ENCODE measurements at places on chromosomes 3 and 15.
A peak's percentile ranks its signal among the peaks of the same experiment; 100 is the strongest.

DNA sequence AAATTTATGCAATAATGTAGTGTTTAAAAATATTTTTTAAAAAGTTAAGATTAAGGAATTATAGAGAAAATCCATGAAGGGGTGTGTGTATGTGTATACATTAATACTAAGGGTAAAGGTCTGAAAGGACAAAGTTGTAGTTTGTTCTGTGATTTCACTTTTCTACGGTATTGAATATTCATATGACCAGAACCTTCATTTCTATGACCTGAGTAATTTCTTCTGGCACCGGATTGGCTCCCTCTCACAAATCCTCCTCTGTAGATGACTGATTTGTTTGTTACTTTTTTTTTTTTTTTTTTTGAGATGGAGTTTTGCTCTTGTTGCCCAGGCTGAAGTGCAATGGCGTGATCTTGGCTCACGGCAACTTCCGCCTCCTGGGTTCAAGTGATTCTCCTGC is 20.9 kb downstream of the GMPS start:
- DNase-seq, result no peak

DNA sequence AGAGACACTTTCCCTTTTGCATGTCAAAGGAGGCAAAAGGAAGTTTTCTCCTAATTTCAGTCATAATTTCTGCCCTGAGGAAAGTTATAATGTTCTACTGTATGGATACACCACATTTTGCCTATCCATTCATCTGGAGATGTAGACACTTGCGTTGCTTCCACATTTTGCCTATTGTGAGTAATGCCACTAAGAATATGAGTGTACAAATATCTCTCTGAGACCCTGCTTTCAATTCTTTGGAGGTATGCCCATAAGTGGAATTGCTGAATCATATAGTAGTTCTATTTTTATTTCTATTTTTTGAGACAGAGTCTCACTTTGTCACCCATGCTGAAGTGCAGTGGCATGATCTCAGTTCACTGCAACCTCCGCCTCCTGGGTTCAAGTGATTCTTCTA is 3.6 kb upstream of the CD276 start:
- no peak for DNase-seq

GRCh38 chr3:37029516-37030163 is 36.3 kb downstream of the MLH1 start:
- DNase-seq, result no peak

GRCh38 chr3:86978111-86978551 is 12.8 kb downstream of the VGLL3 start:
- DNase-seq, result no peak

- no peak for DNase-seq
Measured at GRCh38 chr3:184780981-184781515, 30.9 kb upstream of the VPS8 start.

DNA sequence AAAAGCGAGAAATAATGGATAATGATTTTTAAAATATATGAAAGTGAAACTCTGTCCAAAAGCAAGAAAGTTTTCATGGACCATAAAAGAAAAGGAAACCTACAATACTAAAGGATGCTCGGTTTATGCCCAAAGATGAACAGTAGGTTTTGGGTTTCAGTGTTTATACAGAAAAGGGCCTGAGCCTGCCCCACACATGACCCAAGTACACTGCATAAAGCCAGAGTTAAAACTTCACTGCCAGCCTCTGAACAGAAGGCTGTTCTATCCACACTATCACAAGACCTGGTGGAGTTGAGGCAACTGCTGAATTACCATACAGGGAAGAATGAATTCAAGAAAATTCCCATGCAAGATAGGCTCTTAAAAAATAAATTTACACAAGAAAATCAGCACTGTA is 165.2 kb downstream of the MECOM start:
- DNase-seq, result no peak

GRCh38 chr3:155846119-155846518 is 8.1 kb downstream of the SLC33A1 start:
- DNase-seq, result no peak

DNA sequence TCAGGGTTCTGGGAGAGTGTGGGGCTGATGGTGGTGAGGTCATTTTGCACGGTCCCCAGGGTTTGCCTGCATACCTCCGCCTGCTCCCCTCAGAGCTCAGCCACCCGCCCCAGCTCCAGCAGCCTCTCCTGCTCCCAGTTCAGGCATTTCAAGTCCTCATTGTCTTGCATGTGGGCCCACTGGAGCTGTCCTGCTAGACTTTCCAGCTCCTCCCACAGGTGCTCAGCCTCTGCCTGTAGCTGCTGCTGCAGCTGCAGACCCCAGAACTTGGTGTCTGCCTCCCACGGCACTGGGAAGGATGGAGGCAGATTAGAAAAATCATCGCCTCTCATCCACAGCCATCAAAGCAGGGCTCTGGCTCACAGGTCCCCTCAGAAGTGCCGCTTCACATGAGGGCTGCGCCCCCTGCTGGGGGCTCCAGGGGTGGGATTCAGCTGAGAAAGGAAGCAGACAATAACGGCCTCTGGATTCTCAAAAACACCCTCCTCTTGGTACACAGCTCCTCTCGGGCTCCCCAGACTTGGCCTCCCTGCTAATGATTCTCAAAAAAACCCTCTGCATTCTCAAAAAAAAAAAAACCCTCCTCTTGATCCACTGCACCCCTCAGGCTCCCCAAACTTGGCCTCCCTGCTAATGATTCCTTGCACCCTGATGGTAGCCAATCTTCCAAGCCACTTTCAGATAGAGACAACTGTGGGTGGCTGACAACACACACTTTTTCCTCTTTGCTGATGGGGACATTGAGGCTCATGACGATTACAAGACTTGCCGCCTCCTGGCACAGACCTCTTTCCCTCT is 89.3 kb upstream of the C2CD4B start:
- peak; percentile 86 for DNase-seq

DNA sequence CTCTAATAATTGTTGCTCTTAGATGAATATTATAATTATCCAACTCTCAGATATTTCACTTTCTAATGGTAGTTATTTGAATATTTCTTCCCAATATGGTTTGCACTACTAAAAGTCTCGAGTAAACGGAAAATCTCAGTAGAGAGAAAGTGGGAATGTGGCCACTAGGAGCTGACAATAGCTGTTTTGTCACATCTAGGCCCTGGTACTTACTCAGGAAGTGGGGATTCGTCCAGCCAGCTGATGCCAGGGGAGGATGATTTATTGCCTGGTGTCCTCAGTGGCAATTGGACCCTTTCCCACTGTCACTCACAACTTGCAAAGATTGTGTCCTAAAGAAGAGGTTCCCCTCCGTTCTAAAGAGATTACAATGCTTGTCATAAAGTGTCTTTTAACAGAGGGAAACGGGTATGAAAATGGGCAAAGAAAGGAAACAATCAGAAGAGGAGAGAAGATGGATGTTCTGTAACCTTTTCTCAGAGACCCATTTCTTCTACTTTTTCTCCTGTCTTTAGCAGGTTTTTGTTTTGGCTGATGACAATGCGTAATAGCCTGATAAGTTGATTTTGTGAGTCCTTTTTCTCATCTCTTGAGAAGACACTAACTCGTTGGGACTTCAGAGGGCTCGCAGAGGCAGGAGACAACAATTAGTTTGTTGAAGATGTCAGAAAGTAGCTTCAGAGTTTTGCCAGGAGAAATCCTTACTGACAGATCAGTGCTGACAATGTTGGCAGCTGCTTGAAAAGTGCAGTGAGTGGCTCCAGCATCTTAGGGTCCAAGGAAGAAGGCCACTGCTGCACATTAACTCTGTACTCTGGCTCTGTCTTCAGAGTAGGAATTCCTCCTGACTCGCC is 320.6 kb downstream of the MECOM start:
- DNase-seq, result no peak

DNA sequence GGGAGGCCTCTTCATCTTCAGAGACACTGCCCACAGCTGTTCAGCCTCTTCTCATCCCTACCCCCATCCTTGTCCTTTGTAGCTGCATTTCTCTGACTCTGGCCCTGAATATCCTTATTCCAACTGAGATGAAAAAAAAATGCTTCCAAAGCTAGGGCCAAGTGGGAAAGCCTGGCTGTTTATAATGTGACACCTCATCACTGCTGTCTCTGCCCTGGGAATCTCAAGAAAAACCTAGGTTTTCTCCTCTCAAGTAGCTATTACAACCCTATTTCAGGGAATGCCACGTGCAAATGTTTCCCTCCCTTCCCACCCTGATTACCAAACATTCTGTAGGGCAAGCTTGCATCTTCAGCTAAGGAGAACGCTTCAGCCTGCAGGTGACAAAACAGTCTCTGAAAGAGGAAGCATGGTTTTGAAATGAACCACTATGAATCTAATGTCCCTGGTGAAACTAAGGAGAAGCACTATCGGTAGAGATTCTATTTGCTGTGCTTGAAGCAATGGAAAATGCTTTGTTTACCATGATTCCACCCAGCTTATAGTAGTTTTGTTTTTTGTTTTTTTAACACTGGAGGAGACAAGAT is 65.4 kb downstream of the USF3 start:
- DNase-seq, result no peak

DNA sequence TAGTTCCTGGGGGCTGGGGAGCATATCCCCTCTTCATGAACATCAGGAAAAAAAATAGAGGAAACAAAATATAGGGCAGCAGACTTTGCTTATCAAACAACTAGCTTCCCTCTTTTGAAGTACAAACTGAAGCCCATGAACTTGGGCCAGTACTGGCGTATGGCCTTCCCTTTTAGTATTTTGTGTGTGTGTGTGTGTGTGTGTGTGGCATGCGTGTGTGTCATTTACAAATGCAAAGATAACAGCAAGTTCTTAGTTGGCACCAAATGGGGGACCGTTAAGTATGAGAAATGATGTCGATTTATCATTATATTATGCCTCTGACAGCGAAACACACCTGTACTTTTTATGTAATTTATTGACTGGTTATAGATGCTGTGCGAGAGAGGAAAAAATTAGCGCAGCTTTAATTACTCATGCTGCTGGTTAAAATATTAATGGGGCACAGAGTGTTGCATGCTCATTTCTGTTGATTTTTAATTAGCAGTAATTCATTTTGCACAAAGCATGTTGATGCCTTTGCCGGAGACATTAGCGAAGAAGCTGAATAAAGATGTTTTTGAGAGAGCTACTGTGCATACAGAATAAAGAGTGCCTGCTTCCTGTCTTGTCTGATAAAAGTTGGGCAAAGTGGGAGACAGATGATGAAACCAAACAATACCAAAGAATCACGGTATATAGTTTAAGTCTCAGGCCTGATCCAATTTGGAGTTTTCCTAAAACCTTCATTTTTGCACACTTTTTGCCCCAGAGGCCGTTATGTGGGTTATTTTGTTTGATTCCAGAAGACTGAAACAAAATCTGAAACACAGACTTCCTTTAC is 297.1 kb downstream of the SATB1 start:
- no peak for DNase-seq

- no peak for DNase-seq
Measured at GRCh38 chr3:15040844-15041243, 24.3 kb downstream of the MRPS25 start.

DNA sequence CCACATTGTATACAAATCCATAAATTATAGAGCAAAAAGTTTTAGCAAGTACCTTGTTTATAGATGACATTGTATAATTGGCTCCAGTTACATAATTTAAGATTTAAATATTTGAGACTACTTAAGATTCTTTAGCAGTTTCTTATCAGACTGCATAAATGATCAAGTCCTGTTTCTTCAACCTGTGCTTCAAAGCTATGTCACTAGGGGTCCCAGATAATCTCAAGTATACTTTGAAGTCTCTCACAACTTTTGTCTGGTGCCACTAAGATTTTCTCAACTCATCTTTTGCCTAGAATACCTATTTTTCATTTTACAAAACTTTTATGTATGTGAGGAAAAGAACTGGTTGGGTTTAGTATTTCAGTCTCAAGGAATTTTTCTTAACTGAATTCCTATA is 205.5 kb downstream of the STAG1 start:
- no peak for DNase-seq

DNA sequence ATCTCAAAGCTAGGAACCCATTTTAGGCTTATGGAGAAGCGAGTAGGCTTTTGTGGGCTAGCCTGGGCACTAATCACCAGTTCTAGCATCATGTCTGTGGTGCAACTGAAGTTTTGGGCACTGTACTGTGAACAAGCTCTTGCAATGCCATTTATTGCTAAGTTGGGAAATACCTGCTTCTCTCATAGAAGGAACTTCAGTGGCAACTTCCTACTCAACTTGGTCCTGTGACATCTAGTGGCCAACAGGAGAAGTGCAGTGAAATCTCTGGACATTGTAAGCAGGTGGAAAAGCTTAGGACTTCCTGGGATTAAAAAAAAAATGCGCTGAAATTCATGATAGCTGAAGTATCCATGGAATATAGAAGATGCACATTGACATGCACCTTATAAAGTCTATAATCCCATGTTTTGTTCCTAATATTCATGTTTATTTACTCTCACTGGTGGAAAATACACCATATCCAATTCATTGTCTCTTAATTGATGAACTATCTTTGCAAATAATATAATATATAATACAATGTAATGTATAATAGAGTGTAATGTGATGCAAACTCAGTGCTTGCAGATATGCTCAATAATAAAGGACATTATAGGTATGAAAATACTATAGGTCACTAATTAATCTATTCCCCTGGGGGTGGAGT is 6.5 kb upstream of the ALDH1A3 start:
- DNase-seq, result peak; percentile 64

DNA sequence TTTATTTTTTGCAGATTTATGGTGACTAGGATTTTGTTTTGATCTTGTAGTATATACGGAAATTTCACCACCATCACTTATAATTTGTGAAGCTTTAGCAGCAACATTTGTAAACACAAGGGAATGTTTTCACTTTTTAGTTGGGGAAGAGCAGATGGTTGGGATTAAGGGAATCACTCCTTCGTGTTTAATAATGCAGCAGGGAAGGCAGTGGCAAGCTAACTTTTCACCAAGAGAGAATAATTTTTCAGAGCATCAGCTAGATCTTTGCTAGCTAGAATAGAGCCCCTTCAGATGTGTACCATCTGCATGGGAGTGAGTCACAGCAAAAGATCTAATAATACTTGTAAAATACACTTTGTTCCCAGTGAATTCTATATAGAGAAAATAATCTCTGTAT is 632.7 kb downstream of the CADM2 start:
- DNase-seq, result no peak

DNA sequence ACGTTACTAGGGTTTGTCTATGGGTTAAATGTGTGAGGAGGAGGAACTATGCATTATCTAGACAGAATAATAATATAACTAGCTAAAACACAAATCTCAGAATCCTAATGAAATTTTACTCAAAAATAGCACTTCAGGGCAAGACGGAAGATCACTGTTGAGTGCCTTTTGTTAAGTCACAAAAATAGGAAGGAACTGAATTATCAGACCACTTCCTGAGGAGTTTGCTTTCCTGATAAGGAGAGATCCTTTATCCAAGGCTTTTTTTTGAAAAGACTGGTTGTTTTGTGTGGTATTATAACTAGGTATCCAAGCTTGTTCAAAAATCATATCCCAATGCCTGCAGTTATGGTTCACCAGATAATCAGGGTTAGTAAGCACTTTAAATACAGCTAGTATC is 34.6 kb downstream of the NR2E3 start:
- no peak for DNase-seq

DNA sequence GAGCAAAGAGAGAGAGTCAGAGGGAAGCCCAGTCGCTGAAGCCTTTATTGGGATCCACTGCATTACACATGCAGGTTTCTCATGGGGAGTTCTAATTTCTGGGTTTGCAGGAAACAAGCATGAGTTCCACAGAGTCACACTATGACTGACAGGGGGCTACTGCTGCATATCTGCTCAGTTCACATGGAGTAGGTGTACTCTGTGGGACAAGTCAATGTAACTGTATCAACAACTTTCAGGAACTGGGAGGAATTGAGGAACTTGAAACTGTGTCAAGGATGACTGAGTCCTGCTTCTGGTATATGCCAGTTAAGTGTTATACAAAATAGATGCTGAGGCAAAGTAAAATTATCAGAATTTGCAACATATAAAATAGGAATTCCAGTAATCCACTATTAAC is 110.8 kb downstream of the NPAP1 start:
- DNase-seq, result no peak
